ENCODE measurements at places on chromosomes 12 and 14.

DNA sequence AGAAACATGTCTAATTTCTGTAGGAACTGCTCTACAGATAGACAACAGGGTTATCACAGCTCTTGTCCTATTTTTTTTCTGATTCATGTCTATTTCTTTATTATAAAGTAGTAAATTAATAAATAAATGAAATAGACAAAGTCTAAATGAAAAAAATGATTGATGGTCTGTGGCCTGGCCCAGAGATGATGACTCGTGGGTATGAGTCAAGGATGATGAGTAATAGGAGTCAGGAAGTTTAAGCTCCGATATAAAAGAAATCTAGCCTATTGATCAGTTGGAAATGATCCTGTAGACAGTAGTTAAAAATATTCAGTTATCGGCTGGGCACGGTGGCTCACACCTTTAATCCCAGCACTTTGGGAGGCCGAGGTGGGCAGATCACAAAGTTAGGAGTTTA lies 90.6 kb upstream of the RTL1 start:
- DNase-seq, result no peak

GRCh38 chr14:22847661-22848341 lies 11.4 kb downstream of the MMP14 start:
- no peak for DNase-seq

GRCh38 chr12:86838711-86839110 lies 582.5 kb upstream of the MGAT4C start:
- no peak for DNase-seq

GRCh38 chr12:10968765-10969456 lies 17.8 kb downstream of the TAS2R50 start:
- DNase-seq, result no peak

- DNase-seq, result no peak
These were observed 28.8 kb downstream of the RAD52 start for GRCh38 chr12:920676-921075.

- DNase-seq, result no peak
These were observed 1.2 kb downstream of the SLCO1C1 start for GRCh38 chr12:20696181-20696905.

DNA sequence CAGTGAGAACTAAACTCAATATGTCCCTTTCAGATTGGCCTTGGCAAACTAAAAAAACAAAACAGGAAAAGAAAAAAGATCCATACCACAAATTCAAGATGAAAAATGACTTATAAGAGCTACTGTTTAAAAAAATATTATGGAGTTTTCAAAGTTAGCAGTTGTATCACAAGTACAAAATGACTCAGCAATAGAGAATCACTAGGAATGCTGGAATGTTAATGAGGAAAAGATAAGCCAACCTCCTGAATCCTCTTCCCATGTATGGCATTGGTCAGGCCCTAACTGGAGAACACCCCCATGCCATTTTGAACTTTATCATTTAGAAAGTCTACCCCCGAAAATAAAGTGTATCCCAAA lies 62.2 kb downstream of the PPP1R36 start:
- no peak for DNase-seq

- no peak for DNase-seq
These were observed 12.2 kb upstream of the PPP1R13B start for GRCh38 chr14:103859416-103860202.

- DNase-seq, result no peak
These were observed 15.6 kb downstream of the JDP2 start for GRCh38 chr14:75443203-75443969.

Measured in stimulated activated CD4-positive, alpha-beta T cell treated with anti-CD3 and anti-CD28 coated beads, Interleukin-1b, Interleukin-23, amount 100 ng/mL, for 4 hours (primary cell).